Muscle of leg (tissue), 16 donors: ENCODE measurements at places on chromosomes 13 and 19. TPM values are rescaled to one million over a fixed set of nuclear protein-coding genes. Genes with fewer than 3 reads are reported as not detected.

The TMEM86B gene
- total RNA-seq, result 1.1 TPM

The MYPOP gene
- 1.3 TPM for total RNA-seq

The LPAR6 gene
- 34.8 TPM for total RNA-seq

The MEX3D gene
- 30.1 TPM for total RNA-seq

The NKPD1 gene
- total RNA-seq, result 0.13 TPM

The ZNF649 gene
- 12.0 TPM for total RNA-seq

The ATP1A3 gene
- 0.18 TPM for total RNA-seq

The APOC1 gene
- 25.0 TPM for total RNA-seq

The ARHGAP45 gene
- 5.0 TPM for total RNA-seq

DNA sequence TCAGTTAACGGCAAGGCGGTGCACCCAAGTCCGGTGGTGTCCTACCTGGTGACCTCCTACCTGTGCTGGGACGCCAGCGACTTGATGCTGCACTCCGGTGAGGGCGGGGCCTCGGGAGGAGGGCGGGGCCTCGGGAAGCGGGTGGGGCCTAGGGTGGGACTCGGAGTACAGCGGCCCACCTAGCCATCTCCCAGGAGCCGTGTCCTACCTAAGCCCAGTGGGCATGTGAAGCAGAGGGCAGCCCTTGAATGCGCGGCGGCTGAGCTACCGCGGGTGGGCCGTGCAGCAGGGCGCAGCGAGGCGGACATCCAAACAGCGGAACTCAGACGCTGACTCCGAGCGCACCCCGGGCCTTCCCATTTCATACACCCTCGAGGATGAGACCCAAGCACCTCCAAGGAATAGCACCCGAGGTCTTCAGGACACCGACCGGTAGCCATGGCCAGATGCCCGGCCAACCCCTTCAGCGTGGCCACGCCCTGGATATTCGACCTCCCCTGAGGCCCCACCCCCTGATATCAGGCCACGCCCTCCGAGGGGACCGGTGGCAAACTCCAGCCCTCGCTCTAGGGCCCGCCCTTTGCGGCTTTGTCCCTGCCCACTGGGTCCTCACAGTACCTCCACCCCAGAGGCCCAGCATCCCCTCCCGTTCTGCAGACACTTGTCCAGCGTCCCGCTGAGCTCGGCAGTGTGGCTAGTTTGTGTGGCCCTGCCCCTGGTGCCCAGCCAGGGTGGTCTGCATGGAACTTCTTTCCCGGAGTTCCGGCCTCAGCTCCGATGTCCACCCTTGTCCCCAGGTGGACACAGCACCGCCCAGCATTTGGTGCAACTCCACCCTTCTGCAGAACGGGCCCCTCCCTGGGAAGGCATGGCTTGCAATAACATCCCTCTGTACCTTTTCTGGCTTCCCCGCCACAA, 5.4 kb downstream of the KLK1 start:
- H3K36me3 ChIP-seq, result no peaks in the 10 kb centered on the region
- DNase-seq, result no peak
- H3K27ac ChIP-seq, result no peak overlapping the region
- H3K27me3 ChIP-seq, result peaks cover 67% of the 10 kb centered on the region

GRCh38 chr13:106526738-106527444, 8.6 kb downstream of the EFNB2 start:
- no peak for DNase-seq
- H3K4me1 ChIP-seq, result peaks cover 3% of the 10 kb centered on the region
- no peak overlapping the region for H3K4me3 ChIP-seq
- no peak overlapping the region for H3K27ac ChIP-seq

DNA sequence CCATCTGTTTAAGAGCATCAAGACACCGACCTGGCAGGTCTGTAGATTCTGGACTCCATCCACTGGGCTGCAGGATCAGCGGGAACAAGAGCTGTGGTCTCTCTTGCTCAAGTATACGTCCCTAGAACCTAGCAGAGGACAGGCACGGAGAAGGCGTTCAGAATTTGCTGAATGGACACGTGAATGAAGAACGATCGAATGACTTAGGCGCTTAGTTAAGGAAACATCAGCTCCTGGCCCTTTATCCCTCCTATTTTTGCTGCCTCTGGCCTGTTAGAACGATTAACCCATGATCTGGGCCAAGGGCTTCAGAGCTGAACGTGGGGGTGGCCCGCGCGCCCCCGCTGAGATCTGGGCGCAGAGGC, 953 bp downstream of the DZIP1 start:
- H3K27ac ChIP-seq, result peak overlapping the region; percentile 89
- H3K4me1 ChIP-seq, result peaks cover 18% of the 10 kb centered on the region
- DNase-seq, result peak; percentile 70
- peaks cover 7% of the 10 kb centered on the region for H3K27me3 ChIP-seq

- DNase-seq, result no peak
- peaks cover 7% of the 10 kb centered on the region for H3K4me1 ChIP-seq
- no peaks in the 10 kb centered on the region for H3K27me3 ChIP-seq
- no peaks in the 10 kb centered on the region for H3K36me3 ChIP-seq
These were observed 59.3 kb upstream of the WDFY2 start for GRCh38 chr13:51524829-51525566.

- no peaks in the 10 kb centered on the region for H3K27me3 ChIP-seq
- DNase-seq, result no peak
- peaks cover 6% of the 10 kb centered on the region for H3K4me1 ChIP-seq
- H3K36me3 ChIP-seq, result peaks cover 17% of the 10 kb centered on the region
These were observed 16.1 kb downstream of the TMEM38A start for GRCh38 chr19:16677055-16677454.

- no peak for DNase-seq
- no peaks in the 10 kb centered on the region for H3K4me1 ChIP-seq
- no peak overlapping the region for H3K4me3 ChIP-seq
- no peaks in the 10 kb centered on the region for H3K27me3 ChIP-seq
These were observed 8.5 kb upstream of the MARCHF2 start for GRCh38 chr19:8404391-8405151.

- DNase-seq, result no peak
- no peak overlapping the region for H3K4me3 ChIP-seq
- peaks cover 4% of the 10 kb centered on the region for H3K4me1 ChIP-seq
- no peaks in the 10 kb centered on the region for H3K36me3 ChIP-seq
- H3K27ac ChIP-seq, result no peak overlapping the region
- no peaks in the 10 kb centered on the region for H3K27me3 ChIP-seq
These were observed 4.9 kb upstream of the ESD start for GRCh38 chr13:46801858-46802257.

GRCh38 chr13:74210693-74211393, 76.6 kb upstream of the KLF12 start:
- no peak overlapping the region for H3K27ac ChIP-seq
- H3K27me3 ChIP-seq, result no peaks in the 10 kb centered on the region
- H3K36me3 ChIP-seq, result no peaks in the 10 kb centered on the region

- H3K36me3 ChIP-seq, result no peaks in the 10 kb centered on the region
- DNase-seq, result no peak
These were observed 96.4 kb upstream of the MYCBP2 start for GRCh38 chr13:77423296-77423695.

GRCh38 chr13:98565726-98566565, 11.0 kb downstream of the STK24 start:
- H3K36me3 ChIP-seq, result peaks cover 13% of the 10 kb centered on the region
- peak overlapping the region; percentile 60 for H3K27ac ChIP-seq
- H3K27me3 ChIP-seq, result no peaks in the 10 kb centered on the region

GRCh38 chr19:33329060-33329459, 26.7 kb upstream of the CEBPA start:
- H3K27me3 ChIP-seq, result peaks cover 4% of the 10 kb centered on the region
- no peaks in the 10 kb centered on the region for H3K36me3 ChIP-seq
- H3K4me1 ChIP-seq, result no peaks in the 10 kb centered on the region
- no peak overlapping the region for H3K27ac ChIP-seq

DNA sequence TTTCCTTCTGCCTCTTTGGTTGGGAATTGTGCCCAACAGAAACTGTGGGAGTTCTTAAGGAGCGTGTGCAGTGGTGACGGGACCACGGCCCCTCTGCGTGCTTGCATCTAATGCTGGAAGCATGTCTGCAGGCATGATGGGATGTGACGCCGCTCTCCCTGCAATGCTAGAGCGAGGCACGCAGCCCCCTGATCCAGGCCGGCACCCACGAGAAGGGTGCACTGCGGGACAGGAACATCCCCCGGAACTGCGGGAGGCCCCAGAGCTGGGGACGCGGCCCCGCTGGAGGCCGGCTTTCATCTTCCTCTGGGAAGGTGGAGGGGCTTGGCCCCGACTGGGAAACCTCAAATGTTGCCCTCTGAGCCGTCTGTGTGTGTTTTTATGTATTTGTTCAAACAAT, 32.7 kb downstream of the TMEM255B start:
- H3K27me3 ChIP-seq, result peaks cover 14% of the 10 kb centered on the region
- H3K4me3 ChIP-seq, result no peak overlapping the region
- H3K4me1 ChIP-seq, result no peaks in the 10 kb centered on the region
- H3K27ac ChIP-seq, result no peak overlapping the region

DNA sequence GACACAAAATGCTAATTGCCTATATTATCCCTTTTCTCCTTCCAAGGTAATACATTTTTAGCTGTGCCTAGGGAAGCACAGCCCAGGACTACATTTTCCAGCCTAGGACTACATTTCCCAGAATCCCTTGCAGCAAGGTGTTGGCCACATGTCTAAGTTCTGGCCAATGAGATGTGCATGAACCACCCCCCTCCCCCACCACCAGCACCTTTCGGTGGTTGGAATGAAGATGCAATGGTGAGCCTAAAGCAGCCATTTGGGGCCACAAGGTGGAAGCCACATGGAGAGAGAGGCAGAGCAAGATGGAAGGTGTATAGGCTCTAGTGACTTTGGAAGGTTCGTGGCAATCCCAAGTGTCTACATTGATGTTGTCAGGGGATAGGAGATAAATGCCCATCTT, 16.2 kb downstream of the UNC13A start:
- no peaks in the 10 kb centered on the region for H3K36me3 ChIP-seq
- no peaks in the 10 kb centered on the region for H3K4me1 ChIP-seq
- H3K27me3 ChIP-seq, result no peaks in the 10 kb centered on the region
- no peak for DNase-seq
- no peak overlapping the region for H3K4me3 ChIP-seq
- H3K27ac ChIP-seq, result no peak overlapping the region

GRCh38 chr13:93603043-93603442, 376.4 kb downstream of the GPC6 start:
- DNase-seq, result no peak
- H3K36me3 ChIP-seq, result no peaks in the 10 kb centered on the region
- no peaks in the 10 kb centered on the region for H3K27me3 ChIP-seq
- H3K4me3 ChIP-seq, result no peak overlapping the region
- no peak overlapping the region for H3K27ac ChIP-seq
- H3K4me1 ChIP-seq, result no peaks in the 10 kb centered on the region

GRCh38 chr19:13622766-13623715, 116.8 kb upstream of the CACNA1A start:
- H3K4me1 ChIP-seq, result peaks cover 9% of the 10 kb centered on the region
- peak; percentile 15 for DNase-seq
- peaks cover 39% of the 10 kb centered on the region for H3K27me3 ChIP-seq
- no peaks in the 10 kb centered on the region for H3K36me3 ChIP-seq

- H3K27ac ChIP-seq, result no peak overlapping the region
- H3K36me3 ChIP-seq, result no peaks in the 10 kb centered on the region
- no peak overlapping the region for H3K4me3 ChIP-seq
These were observed 190.2 kb downstream of the TEX29 start for GRCh38 chr13:111510502-111511218.

- peak; percentile 92 for DNase-seq
- no peaks in the 10 kb centered on the region for H3K36me3 ChIP-seq
- peaks cover 4% of the 10 kb centered on the region for H3K4me1 ChIP-seq
- no peaks in the 10 kb centered on the region for H3K27me3 ChIP-seq
These were observed 108.8 kb downstream of the NDFIP2 start for GRCh38 chr13:79589603-79590393.

GRCh38 chr19:29054886-29055675, 157.9 kb downstream of the UQCRFS1 start:
- H3K4me1 ChIP-seq, result no peaks in the 10 kb centered on the region
- H3K27ac ChIP-seq, result no peak overlapping the region
- H3K36me3 ChIP-seq, result no peaks in the 10 kb centered on the region
- H3K4me3 ChIP-seq, result no peak overlapping the region
- H3K27me3 ChIP-seq, result no peaks in the 10 kb centered on the region

DNA sequence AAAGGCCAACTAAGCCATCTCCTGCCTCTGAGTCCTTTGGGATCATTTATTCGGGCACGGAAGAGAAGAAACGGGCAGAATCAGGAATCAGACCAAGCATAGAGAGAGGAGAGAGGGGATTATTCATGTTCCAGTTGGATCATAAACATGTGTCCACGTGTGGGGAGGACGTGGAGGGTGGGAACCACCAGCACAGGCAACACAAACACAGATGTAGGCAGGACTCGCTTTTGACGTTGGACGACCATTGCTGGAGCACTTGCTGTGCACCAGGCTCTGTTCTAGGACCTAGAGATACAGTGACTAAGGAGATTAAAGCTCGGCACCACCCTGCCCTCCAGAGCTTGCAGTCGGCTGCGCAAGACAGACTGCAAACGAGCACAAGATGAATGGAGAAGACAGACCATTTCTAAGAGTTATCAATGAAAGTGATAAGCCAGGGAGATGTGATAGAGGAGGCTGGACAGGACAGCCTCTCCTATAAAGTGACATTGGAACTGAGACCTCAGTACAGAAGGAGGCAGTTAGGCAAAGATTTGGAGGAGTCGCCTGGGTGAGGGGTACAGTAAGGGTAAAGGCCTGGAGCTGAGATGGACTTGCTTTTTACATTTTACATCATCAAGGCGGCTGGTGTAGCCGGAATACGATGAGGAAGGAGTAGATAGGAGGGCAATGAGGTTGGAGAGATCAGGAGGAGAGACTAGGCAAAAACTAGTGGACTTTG, 716 bp downstream of the SH2D3A start:
- peaks cover 10% of the 10 kb centered on the region for H3K4me1 ChIP-seq
- DNase-seq, result no peak
- H3K36me3 ChIP-seq, result no peaks in the 10 kb centered on the region
- H3K27me3 ChIP-seq, result peaks cover 29% of the 10 kb centered on the region
- H3K27ac ChIP-seq, result no peak overlapping the region

DNA sequence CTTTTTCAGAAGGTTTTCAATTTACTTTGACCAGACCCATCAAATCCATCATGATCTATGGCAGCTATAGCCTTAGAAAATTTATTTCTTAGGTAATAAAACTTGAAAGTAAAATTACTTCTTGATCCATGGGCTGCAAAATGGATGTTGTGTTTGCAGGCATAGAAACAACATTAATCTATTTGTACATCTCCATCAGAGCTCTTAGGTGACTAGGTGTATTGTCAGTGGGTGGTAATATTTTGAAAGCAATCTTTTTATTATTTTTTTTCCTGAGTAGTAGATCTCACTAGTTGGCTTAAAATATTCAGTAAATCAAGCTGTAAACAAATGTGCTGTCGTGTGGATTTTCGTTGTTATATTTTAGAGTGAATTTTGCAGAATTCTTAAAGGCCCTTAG, 710.0 kb downstream of the SLITRK6 start:
- H3K36me3 ChIP-seq, result no peaks in the 10 kb centered on the region
- H3K27me3 ChIP-seq, result no peaks in the 10 kb centered on the region
- H3K4me1 ChIP-seq, result no peaks in the 10 kb centered on the region
- no peak for DNase-seq
- H3K4me3 ChIP-seq, result no peak overlapping the region
